Stimulated activated CD4-positive, alpha-beta T cell treated with anti-CD3 and anti-CD28 coated beads, Interleukin-4, amount 100 ng/mL, for 48 hours (primary cell): ENCODE measurements at places on chromosomes 5 and 9.

- DNase-seq, result no peak
Measured at GRCh38 chr9:108241384-108242073, 614.3 kb downstream of the ACTL7B start.

DNA sequence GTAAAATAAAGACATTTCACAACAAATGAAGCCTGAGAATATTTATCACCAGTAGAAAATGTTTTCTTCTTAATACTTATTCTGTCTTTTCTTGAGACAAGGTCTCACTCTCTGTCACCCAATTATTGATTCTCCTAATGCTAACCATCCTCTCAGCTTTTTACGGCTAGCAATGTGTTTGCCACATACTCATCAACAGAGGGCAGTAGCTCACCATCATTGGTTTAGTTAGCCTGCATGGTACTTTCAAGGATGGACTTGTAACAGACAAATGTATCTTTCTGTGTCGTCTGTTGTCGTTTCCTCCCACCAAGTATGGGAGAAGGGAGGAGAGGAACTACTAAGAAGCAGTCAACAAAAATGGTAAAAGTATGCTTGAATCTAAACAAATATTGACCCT is 5.9 kb upstream of the ACO1 start:
- DNase-seq, result no peak

- DNase-seq, result no peak
Measured at GRCh38 chr9:16680541-16680940, 189.9 kb downstream of the BNC2 start.

GRCh38 chr9:93496285-93496684 is 42.9 kb upstream of the FAM120AOS start:
- DNase-seq, result no peak

GRCh38 chr9:132031467-132032237 is 48.0 kb downstream of the MED27 start:
- DNase-seq, result no peak

DNA sequence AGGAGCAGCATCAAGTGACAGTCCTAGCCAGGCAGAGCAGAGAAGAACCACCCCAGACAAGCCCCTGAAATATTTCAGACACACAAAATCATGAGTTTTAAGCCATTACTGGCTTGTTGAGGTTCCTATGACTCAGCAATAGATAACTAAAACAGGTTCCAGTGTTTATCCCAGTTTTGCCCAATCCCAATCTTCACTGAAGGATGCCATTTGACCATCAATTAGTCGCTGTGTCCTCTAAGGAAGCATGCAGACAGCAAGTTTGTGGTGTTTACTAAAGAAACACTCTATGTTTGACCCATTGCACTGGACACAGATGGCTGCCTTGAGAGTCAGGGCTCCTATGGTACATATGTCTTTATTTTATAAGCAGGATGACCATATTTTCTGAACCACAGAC is 186.7 kb downstream of the SYK start:
- no peak for DNase-seq

DNA sequence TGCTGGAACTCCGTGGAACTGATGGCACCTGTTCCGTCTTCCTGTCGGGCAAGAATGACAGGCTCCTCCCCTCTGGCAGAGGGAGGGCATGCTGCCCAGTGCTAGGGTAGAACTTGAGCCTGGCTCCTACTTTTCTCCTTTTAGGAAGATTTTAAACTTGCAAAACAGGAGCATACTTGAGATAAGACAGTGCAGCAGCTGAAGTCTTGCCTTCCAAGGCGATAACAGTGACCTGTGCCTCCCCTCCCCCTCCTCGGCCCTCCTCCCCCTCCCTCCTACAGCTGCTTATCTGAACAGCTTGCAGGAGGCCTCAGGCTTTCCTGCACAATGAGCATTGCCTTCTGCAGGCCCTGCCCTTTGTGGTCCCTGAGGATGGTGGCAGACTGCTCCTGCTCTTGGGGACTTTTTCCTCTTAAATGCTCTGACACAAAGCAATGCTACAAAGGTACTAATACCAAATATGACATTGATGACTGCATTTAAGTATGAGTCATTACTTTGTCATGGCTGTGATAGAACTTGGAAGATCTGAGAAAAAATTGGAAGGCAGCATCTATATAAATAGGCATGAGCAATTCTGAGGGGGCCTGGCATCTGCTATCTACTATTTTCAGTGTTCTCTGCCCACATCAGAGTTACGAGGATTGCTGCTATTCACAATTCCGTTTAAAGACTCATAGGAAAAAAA is 2.0 kb downstream of the GADD45G start:
- DNase-seq, result peak; percentile 47

DNA sequence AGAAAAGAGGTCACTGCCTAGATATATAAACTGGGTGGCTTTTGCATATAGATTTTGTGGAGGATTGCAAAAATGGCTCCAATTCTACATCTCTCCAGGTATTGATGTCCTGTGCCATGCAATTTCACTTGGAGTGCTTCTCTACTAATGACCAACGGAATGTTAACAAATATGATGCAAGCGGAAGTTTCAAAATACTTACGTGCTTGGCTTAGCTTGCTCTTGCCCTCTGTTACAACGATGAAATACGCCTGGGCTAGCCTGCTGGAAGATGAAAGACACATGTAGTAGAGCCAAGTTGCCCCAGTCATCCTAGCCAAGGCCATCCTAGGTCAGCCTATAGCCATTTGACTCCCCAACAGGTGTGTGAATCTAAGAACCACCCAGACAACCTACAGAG is 3.6 kb upstream of the POC5 start:
- DNase-seq, result no peak

DNA sequence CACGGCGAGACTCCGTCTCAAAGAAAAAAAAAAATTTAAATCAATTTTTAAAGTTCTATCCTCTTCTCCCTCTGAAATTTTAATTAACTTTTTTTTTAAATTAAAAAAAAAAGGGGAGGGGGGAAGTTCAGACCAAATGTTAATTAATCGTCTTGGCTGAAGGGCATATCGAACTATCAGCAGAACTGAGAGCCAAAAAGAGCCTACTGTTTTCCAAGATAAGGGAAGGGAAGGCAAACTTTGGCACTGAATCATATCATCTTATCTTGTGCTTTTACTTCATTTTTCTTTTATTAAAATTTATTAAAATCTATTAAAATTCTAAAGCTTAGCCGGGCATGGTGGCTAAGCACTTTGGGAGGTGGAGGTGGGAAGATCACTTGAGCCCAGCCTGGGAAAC is 45.9 kb upstream of the MTMR12 start:
- no peak for DNase-seq

GRCh38 chr5:79488775-79489174 is 25.2 kb downstream of the HOMER1 start:
- DNase-seq, result no peak

GRCh38 chr5:38734353-38734752 is 111.5 kb upstream of the OSMR start:
- DNase-seq, result no peak

DNA sequence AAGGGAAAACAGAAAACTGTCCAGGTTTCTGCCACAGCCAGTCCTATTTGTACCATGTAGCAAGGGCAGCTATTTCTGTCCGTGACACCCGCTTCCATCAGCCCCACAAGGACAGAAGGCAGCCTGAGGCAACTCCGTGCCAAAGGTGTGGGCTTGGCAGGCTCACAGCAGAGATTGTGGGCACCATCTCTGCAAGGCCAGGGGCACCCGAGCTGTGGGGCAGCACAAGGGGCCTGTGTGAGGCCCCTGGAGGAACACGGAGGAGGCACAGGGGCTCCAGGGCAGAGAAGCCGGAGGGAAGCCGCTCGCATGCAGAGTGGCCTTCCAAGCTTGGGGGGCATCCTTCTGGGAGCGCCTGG is 43.5 kb downstream of the COL23A1 start:
- no peak for DNase-seq

DNA sequence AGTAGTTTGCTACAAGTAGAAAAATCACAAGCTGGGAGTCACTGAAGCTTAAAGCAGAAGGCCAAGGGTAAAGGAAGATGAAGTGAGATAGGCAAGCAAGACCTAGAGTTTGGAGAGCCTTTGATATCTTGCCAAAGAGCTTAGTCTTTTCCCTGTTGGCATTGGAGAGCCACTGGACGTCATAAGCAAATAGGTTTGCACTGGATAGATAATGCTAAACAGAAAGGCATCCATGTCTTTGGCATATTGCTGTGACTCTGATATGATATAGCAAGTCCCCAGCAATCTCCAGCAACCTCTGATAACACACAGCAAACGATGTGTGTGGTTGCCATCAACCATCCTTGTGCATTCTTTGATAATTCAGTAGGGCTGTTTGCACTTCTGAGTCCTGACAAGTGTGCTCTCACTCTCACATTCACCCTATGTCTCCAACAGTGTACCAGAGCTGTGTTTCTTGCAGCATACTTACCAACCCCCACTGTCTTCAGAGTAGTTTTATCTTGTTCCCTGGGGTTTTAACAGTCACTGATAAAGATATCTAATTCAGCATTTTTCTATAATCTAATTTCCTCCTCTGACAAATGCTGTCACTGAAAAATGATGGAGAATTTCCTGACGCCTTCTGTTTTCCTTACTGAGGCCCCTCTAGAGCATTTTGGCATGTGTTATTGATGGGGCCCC is 16.9 kb upstream of the FREM1 start:
- DNase-seq, result no peak

DNA sequence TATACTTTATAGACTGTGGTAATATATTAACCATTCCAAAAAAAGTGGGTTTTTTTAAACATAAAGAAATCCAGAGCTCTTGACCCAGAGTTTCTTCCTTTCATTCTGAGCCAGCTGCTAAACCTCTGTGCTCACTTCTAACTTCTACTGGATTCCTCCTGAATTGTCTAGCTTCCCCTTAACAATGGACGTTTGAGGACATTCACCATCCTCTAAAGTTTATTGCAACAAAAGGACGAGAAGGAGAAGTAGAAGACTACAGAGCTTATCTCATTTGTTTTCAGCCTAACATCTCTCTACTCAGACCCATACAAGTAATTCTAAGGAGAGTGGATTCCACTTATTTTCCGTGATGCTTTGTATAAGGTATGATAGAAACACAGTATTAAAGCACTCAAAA is 284.2 kb downstream of the MAST4 start:
- no peak for DNase-seq

GRCh38 chr9:73596321-73596720 is 444.7 kb downstream of the ANXA1 start:
- no peak for DNase-seq

DNA sequence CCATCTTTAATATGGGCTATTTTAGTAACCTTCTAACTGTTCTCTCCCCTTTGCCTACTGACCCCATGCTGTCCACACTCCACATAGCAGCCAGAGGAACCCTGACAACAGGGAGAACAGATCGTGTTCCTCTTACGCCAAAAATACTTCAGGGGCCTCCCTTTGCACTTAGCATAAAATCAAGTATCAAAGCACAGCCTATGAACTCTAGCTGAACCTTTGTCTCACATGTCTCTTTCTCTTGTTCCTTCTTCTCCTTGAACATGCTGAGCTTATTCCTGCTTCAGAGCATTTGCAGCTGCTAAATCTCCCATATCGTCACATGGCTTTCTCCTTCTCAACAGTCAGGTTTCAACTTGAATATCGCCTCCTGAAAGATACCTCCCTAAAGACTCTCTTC is 698.8 kb upstream of the C9orf72 start:
- no peak for DNase-seq

DNA sequence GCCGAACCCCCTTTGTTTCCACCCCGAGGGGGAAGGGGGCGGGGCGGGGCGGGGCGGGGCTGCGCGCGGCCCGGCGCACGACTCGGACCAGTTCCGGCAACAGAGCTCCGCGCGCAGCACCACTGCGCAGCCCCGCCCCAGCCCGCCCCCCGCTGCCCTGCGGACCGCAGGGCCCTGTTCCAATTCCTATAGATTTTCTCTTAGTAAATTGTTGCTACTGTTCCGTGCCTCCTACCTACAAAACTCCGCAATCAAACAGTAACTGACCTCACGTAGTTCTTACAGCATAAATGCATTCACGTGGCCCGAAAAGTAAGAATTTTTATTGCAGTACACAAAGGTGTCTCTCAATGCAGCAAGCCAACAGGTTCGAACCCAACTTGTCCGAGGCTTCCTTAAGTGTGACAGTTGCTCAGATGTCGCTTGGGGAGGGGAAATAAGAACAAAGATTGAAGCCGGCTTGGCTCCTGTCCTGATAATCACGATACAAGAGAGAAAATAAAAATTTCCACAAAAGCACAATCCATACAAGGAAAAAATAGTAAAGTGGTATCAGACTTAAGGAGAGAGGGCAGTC is 1.2 kb upstream of the RNF38 start:
- no peak for DNase-seq

DNA sequence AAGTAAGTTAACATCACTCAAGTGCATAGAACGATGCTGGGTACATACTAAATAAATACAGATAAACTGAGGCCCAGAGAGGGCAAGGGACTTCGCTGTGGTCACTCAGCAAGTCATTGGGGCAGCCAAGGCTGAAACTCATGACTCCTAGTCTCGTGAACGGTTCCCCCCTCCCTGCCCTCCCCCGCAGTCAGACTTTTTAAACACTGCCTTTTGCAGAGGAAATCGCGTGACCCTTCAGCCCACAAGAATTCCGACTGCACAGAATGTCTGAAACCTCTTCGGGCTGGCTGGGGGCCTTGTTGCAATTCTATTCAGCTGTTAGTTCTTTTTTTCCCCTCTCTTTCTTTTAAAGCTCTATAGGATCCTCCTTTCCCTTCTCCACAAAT is 28.1 kb downstream of the NEK6 start:
- DNase-seq, result peak; percentile 51

- no peak for DNase-seq
Measured at GRCh38 chr5:156534906-156535485, 208.0 kb downstream of the SGCD start.

GRCh38 chr9:118094387-118094786 is 390.2 kb downstream of the TLR4 start:
- DNase-seq, result no peak

DNA sequence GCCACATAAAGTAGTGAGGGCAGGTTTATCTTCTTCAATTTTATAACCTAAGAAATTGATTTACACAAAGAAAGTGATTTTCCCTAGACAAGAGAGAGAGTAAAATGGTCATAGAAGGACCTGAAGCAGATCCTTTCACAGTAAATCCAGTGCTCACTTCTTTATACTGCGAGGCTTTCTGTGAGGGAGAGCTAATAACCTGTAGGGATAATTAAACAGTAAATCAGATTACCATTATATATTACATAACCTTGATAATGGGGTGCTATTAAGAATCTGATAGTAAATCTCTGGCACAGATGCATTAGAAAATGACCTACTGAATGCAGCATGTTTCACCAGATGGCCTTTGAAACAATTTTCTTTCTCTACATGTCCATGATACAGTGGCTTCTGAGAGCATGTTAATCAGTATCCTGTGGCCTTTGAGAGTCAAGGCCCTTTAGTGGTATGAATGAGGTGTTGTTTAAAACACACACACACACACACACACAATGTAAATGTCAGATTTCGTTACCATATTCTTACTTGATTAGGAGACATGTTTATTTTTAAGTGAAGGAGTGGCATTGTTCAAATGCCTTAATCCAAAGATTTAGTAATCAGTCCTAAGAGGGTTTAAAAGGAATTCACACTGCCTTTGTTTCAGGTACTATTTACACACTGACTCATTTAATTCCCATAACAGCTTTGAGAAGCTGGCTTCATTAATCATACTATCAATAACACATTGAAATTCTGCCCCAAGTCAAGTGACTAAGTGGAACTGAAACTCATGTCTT is 124.7 kb downstream of the ALDH1A1 start:
- no peak for DNase-seq

- no peak for DNase-seq
Measured at GRCh38 chr5:90421136-90421535, 11.6 kb upstream of the CETN3 start.
